Activated T-cell treated with anti-CD3 and anti-CD28 coated beads, Interleukin-2, amount 50 U/mL, for 72 hours (primary cell): ENCODE measurements at places on chromosomes 1 and 21. TPM values are rescaled to one million over a fixed set of nuclear protein-coding genes. Genes with fewer than 3 reads are reported as not detected.

- DNase-seq: no peak
- H3K4me3 ChIP-seq: no peak overlapping the region
- H3K4me1 ChIP-seq: peaks cover 16% of the 10 kb centered on the region
- no peak overlapping the region for H3K27ac ChIP-seq
Observed at GRCh38 chr1:60224523-60224922, 151.0 kb upstream of the C1orf87 start.

Gene CASQ1
- not detected for total RNA-seq

Gene RXFP4
- not detected for total RNA-seq

DNA sequence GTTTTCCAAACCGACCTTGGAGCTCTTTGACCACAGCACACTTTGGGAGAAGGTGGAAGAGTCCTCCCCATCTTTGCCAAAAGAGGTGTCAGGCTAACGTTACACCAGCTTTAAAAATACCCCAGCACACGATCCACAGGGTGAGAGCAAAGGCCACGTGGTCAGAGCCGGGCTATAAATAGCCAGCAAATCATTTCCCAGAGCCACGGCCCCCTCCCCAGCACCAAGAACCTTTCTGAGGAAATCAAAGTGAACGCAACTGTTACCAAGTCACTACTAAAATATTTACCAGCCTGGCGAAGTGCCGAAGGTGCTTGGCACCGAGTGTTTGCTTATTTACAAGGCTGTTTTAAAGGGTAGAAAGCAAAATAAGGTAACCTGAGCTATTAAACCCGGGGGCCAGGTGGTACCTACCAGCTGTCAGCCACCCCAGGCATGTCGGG is 72.4 kb downstream of the CASZ1 start:
- H3K4me3 ChIP-seq: no peak overlapping the region
- H3K27ac ChIP-seq: no peak overlapping the region
- H3K36me3 ChIP-seq: no peaks in the 10 kb centered on the region

Gene MARCKSL1
- total RNA-seq: 12.3 TPM

DNA sequence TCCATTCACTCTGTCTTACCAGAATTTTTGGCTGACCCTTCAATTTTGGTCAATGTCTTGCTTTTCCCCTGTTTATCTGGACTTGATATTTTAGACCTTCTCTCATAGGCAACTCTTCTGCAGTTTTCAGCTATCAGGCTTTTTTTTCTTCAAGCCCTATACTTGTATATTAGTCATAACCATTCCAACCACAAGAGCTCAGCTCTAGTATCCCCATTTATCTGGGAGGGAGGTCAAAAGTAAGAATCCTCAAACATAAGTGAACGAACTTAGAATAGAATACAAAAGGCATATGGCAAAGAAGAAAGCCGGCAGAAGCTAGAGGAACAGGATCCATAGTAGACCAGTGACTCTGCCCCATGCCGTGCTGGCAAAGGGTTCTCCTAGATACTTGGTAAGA is 45.9 kb upstream of the TNFSF4 start:
- H3K27me3 ChIP-seq: no peaks in the 10 kb centered on the region
- no peak for DNase-seq
- no peaks in the 10 kb centered on the region for H3K36me3 ChIP-seq
- H3K4me3 ChIP-seq: no peak overlapping the region

GRCh38 chr1:89850844-89851415 is 30.1 kb downstream of the LRRC8D start:
- DNase-seq: no peak
- peaks cover 2% of the 10 kb centered on the region for H3K36me3 ChIP-seq
- H3K27ac ChIP-seq: peak overlapping the region; percentile 1

DNA sequence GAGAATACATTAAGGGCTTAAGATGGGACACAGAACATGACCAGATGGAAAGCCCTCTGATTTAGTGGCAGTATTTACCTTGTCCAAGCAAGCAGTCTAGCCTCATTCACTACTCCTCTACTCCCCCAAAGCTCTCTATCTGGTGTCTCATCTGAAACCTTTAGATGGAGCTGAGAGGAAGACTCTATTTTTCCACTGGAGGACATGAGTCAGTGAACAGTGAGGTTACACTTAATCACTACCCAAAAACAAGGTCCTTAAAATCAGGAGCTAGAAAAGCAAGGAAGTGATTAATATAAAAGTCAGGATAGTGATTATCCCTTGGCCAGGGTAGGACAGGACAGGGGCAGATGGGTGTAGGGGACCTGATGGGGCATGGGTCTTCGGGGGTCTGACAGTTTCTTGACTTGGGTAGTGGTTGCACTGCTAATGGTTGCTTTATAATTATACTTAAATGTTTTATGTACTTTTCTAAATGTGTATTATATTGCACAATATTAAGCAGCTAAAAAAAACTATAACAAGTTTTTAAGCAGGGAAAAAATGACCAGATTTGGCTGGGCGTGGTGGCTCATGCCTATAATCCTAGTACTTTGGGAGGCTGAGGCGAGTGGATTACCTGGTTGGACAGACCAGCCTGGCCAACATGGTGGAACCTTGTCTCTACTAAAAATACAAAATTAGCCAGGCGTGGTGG is 3.0 kb downstream of the PTPN22 start:
- DNase-seq: no peak
- H3K36me3 ChIP-seq: peaks cover 6% of the 10 kb centered on the region
- H3K27ac ChIP-seq: peak overlapping the region; percentile 100
- peak overlapping the region; percentile 97 for H3K4me3 ChIP-seq
- peaks cover 76% of the 10 kb centered on the region for H3K4me1 ChIP-seq

GRCh38 chr1:3581296-3582036 is 29.8 kb downstream of the MEGF6 start:
- no peak overlapping the region for H3K27ac ChIP-seq
- H3K4me3 ChIP-seq: no peak overlapping the region
- H3K36me3 ChIP-seq: peaks cover 3% of the 10 kb centered on the region
- H3K27me3 ChIP-seq: no peaks in the 10 kb centered on the region
- no peak for DNase-seq

Gene TRIM63
- not detected for total RNA-seq

- H3K36me3 ChIP-seq: peaks cover 10% of the 10 kb centered on the region
- no peaks in the 10 kb centered on the region for H3K4me1 ChIP-seq
- H3K27ac ChIP-seq: no peak overlapping the region
- H3K27me3 ChIP-seq: peaks cover 12% of the 10 kb centered on the region
- H3K4me3 ChIP-seq: no peak overlapping the region
- no peak for DNase-seq
Observed at GRCh38 chr1:172914501-172915144, 136.1 kb downstream of the TNFSF18 start.

DNA sequence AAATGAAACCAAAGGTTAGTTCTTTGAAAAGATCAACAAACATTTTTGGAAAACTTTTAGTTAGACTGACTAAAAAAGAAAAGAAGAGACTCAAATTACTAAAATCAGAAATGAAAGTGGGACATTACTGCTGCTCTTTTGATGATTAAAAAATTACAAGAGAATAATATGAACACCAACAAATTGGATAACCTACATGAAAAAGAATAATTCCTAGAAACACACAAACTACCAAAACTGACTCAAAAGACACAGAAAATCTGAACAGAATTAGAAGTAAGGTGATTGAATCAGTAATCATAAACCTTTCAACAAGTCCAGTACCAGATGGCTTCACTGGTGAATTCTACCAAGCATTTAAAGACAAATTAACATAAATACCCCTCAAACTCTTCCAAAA is 5.6 kb downstream of the KIFAP3 start:
- peaks cover 2% of the 10 kb centered on the region for H3K36me3 ChIP-seq
- DNase-seq: no peak
- no peaks in the 10 kb centered on the region for H3K27me3 ChIP-seq
- H3K4me3 ChIP-seq: peak overlapping the region; percentile 75
- H3K4me1 ChIP-seq: peaks cover 70% of the 10 kb centered on the region

- H3K27me3 ChIP-seq: no peaks in the 10 kb centered on the region
- H3K36me3 ChIP-seq: no peaks in the 10 kb centered on the region
- H3K27ac ChIP-seq: no peak overlapping the region
- no peak for DNase-seq
- no peaks in the 10 kb centered on the region for H3K4me1 ChIP-seq
- H3K4me3 ChIP-seq: no peak overlapping the region
Observed at GRCh38 chr1:183124259-183124658, 61.8 kb upstream of the LAMC2 start.

Gene SLC16A4
- total RNA-seq: 0.44 TPM

DNA sequence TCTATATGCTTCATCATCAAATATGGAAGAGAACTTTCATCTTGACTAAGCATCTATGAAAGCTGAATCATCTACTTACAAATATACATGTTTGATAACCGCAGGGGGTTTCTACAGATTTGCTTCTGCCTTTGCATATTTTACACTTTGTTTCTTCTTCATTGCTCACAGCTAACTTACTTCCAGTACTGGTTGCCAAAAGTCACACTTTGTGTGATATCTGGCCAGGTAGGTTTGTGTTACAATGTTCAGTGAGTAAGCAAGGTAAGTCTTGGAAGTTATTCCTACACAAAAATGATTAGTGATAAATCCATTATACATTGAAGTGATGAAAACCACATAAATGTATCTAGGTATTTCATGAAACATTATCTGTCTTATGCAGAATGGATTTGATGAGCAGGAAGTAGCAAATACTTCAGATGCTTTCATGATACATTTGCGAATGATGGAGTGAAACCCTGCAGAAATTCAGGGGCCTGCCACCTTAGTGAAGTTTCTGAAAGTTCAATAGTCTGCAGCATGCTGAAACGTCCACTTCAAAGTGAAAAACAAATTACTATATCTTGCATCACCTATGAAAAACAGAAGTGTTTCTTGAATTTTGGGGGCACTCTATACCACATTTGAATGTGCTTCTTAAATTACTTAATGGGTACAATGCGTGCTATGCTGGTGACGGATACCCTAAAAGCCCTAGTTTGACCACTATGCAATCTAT is 187.3 kb downstream of the ATP6V1G3 start:
- H3K4me1 ChIP-seq: peaks cover 15% of the 10 kb centered on the region
- no peaks in the 10 kb centered on the region for H3K27me3 ChIP-seq
- H3K36me3 ChIP-seq: no peaks in the 10 kb centered on the region
- H3K27ac ChIP-seq: peak overlapping the region; percentile 54
- H3K4me3 ChIP-seq: peak overlapping the region; percentile 39
- DNase-seq: peak; percentile 5

DNA sequence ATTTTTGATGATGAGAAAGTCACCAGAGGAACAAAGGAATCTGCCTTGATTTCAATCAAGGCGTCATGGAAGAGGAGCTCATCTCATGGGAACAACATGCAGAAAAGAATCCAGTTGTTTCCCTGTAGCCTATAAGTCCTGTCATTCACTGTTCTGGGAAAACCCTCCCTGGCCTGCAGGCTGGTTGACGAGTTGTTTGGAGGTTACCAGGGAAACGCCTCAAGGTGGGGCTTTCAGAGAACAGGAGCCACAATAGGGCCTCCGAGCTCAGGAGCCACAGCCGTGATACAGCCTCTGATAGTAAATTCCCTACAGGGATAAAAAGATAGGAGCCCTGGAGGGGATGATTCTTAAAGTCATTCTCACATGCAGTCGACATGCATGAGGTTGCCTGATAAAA is 135.2 kb downstream of the PSMG1 start:
- no peak for DNase-seq
- no peaks in the 10 kb centered on the region for H3K36me3 ChIP-seq
- no peak overlapping the region for H3K27ac ChIP-seq
- H3K4me1 ChIP-seq: no peaks in the 10 kb centered on the region
- H3K27me3 ChIP-seq: no peaks in the 10 kb centered on the region
- H3K4me3 ChIP-seq: no peak overlapping the region

Gene SIK1
- total RNA-seq: 6.7 TPM

GRCh38 chr21:29378832-29379231 is 80.1 kb downstream of the BACH1 start:
- peaks cover under 1% of the 10 kb centered on the region for H3K36me3 ChIP-seq
- H3K27ac ChIP-seq: no peak overlapping the region
- no peaks in the 10 kb centered on the region for H3K27me3 ChIP-seq

Gene CLEC20A
- total RNA-seq: not detected

DNA sequence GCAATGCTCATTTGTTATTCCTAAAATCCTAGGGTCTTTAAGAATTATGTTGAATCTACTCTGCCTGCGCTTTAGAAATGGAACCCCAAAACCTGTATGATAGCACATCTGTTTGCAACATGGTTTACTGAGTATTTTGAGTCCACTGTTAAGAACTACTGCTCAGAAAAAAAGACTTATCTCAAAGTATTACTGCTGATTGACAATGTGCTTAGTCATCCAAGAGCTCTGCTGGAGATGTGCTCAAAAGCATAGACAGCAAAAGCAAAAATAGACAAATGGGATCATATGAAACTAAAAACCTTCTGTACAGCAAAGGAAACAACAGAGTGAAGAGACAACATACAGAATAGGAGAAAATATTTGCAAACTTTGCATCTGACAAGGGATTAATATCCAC is 107.0 kb downstream of the CTH start:
- H3K36me3 ChIP-seq: no peaks in the 10 kb centered on the region
- peaks cover 5% of the 10 kb centered on the region for H3K27me3 ChIP-seq
- H3K4me1 ChIP-seq: no peaks in the 10 kb centered on the region
- DNase-seq: no peak
